Posterior cingulate gyrus (tissue), 11 donors: ENCODE measurements at places on chromosomes 11 and 22.

DNA sequence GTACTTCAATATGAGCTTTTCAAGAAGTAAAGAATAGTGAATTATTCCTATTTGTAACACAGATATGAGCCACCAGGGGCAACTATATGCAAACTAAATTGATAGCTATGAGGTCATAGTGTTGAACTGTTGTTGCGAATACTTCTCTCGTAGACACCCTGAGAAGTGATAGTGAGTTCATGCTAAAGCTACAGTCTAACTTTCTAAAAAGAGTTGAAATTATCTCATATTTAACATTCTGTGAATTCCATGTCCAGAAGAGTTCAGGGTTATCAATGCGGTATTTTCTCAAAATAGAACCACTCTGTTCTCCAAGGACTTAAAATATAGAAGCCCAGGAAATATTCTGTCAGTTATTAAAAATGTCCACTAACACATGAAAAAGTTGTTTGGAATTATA is 185.4 kb downstream of the AASDHPPT start:
- DNase-seq: no peak

DNA sequence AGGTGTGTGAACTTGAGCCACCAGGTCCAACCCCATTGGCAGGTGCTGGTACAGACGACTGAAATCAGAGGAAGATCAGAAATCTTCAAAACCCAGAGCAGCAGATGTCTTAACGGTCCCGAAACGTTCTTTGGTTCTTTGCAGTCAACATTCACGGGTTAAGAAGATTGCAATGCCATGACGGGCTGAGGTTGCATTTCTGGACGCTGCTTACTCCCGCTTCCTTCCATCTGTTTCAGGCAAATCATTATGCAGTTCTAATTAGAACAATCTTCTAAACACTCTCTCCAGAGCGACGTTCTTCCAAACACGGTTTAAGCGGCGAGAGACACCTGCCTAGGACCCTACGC is 492 bp upstream of the LUZP2 start:
- no peak for DNase-seq

GRCh38 chr11:47438721-47439120 is 10.2 kb downstream of the RAPSN start:
- DNase-seq: no peak

- DNase-seq: no peak
Observed at GRCh38 chr11:17976651-17977050, 36.2 kb downstream of the SERGEF start.

GRCh38 chr11:120658071-120658423 is 146.5 kb downstream of the GRIK4 start:
- DNase-seq: no peak

DNA sequence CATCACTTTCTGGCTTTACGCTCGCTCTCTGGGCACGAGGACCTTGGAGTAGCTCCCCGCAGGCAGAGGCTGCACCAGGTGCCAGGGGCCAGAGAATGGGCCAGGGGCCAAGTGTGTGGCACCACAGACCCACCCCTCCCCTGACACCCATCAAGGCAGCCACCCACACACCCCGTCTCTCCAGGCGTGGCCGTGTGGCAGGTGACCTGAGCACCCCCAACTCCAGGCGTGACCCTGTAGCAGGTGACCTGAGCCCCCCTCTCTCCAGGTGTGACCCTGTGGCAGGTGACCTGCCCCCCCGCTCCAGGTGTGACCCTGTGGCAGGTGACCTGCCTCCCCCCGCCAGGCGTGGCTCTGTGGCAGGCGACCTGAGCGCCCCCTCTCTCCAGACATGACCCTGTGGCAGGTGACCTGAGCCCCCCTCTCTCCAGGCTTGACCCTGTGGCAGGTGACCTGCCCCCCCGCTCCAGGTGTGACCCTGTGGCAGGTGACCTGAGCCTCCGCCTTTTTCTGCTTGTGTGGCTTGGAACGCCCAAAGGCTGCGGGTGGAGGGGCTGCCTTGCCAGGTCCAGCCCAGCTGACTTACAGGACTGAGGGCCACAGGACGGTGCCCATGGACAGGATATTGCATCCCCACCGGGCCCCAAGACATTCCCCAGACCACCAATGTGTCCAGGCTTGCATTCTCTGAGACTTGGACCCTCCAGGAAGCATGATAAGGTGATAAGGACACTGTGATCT is 667.2 kb downstream of the BRD1 start:
- DNase-seq: peak; percentile 32

GRCh38 chr22:39348909-39349505 is 784 bp upstream of the SYNGR1 start:
- DNase-seq: peak; percentile 92

GRCh38 chr22:23093051-23093788 is 22.9 kb downstream of the GNAZ start:
- DNase-seq: no peak

GRCh38 chr11:83836883-83837654 is 550.9 kb upstream of the CCDC90B start:
- peak; percentile 29 for DNase-seq

DNA sequence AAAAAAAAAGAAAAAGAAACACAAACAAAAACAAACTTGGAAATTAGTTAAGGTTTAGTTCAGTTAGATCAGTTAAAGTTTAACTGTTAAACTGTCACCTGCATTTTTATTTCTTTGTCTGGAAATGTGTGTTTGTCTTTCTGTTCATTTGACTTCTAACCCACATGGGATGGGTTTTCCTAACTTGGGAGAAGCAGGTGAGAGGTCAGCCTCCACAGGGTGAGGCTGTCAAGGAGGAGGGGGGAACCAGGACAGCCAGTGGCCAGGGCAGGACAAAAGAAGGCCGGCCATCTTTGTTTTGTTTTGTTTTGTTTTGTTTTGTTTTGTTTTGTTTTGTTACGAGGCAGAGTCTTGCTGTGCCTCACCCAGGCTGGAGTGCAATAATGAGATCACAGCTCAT is 13.4 kb upstream of the GCAT start:
- DNase-seq: no peak

DNA sequence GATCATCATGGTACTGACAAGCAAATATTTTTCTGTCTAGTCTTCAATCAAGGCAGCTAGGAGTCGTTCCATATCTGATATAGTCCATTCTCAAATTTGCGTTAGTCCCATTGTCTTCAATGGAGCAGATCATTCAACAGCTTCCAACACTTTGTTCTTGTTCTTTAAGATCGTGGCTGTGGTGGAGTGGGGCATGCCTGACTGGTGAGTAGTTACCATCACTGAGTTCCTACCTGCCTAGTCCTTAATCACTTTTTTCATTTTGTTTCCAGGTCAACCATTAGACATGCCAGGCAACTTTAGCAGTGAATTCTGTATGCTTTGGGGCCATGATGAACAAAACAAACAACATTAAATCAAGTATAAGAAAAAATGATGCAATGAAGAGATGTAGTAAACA is 693.1 kb upstream of the KIRREL3 start:
- no peak for DNase-seq

- no peak for DNase-seq
Observed at GRCh38 chr22:35727436-35727835, 9.8 kb downstream of the APOL5 start.

- DNase-seq: no peak
Observed at GRCh38 chr22:50581031-50581949, 1.4 kb downstream of the CHKB start.

DNA sequence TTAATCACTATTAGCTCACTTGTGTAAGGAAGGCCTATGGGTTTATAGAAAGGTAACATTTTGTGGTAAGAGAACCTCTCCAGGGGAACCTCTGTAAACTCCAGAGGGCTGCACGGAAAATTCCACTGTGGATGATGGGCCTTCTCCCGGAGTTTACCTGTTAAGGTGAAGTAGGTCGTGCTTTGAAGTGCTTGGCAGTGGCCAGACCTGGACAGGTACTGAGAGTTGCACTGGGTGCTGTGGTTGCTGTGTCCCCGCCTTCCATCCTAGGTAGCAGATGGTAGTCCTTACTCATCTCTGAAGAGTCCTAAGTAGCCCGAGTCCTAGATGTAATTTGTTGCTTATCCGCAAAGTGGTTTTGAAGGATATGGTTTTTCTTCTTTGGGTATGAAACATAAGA is 133.4 kb downstream of the TEAD1 start:
- no peak for DNase-seq

- no peak for DNase-seq
Observed at GRCh38 chr11:104926771-104927611, 28.7 kb upstream of the CASP12 start.

DNA sequence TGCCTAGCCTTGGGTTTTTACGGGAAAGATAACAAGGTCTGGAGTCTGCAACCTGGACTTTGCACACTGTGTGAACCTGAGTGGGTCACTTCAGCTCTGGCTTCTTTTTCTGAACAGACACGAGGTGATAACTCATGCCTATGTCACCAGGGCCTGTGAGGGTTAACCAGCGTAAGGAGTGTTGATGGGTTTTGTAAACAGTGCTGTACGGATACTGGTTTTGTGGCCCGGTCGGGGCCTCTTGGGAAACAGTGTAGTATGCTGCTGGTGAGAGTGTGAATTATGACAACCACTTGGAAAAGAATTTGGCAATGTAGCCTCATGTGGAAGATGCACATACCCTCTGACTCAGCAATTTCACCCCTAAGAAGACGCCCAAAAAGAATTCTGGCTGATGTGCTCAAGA is 266.8 kb downstream of the MN1 start:
- no peak for DNase-seq

- no peak for DNase-seq
Observed at GRCh38 chr11:9073466-9074225, 17.8 kb downstream of the SCUBE2 start.

DNA sequence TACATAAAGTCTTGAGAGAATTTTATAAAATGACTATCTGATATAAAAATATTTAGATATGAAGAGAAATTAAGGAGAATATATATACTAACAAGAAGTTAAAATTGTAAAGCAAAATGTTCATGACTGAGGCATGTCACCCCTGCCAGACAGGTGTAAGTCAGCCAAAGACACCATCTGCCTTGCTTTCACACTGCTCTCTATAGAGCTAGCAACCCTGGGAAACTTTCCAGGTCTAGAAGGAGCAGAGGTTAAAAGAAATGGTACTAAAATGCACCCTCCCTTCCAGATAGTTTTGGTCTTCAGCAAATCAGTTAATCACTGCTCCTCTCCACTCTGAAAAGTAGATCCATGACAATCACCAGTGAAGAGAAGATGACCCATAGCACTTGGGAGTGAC is 16.5 kb downstream of the PPP2R1B start:
- no peak for DNase-seq

- DNase-seq: no peak
Observed at GRCh38 chr22:41757502-41757901, 43.0 kb upstream of the CCDC134 start.

DNA sequence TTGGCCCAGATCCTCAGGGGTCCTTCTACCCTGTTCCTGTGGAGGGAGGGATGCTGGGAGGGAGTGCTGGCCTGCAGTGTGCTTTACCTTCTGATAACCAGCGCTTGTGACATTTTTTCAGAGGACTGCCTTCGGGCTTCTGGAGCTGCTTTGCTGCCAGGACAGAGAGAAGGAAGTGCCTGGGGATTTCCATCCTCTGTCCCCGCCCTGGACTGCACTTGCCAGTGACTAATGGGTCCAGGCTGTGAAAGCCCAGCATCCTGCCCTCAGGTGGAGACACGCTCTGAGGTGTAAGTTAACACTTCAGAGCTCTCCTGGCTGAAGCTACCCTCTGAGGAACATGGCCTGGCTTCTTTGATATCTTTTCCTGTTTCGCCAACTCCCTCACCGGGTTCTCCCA is 158.7 kb upstream of the SYT13 start:
- no peak for DNase-seq

DNA sequence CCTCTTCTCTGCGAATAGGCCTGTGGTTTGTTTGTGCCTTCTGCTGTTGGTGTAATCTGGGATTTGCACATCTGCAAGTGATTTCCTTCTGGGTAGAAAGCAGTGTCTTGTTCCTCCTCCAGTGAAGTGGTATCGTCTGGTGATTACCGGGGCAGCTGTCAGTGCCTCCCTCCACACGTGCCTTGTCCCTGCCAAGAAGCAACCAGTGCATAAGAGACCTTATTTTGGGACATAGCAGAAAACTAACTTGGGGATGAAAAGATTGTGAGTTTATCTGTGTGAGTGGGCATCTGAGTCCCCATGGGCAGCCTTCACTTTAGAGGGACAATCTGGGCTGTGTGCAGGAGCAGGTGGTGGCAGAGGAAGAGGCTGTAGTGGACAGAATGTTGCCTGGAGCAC is 71.5 kb upstream of the SORL1-AS1 start:
- DNase-seq: peak; percentile 72

- no peak for DNase-seq
Observed at GRCh38 chr22:42258126-42258525, 12.3 kb downstream of the TCF20 start.

GRCh38 chr11:6570691-6571427 is 32.6 kb downstream of the RRP8 start:
- DNase-seq: no peak

DNA sequence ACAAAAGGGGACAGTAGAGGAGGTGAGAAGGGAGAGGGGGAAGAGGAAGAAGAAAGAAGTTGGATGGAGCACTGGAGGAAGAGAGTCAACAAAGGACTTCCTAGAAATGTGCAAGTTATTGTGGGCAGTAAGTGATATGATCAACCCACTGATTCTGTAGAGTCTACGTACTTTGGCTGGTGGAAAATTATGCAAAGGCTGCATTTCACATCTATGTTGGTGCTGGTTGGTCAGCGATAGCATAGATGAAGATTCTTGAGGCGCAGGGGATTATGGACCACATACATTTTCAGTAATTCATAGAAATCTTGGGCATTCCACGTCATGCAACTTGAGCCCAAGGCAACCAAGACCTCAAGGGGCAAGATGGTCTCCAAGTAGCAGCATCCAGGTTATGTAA is 12.6 kb upstream of the BIRC3 start:
- no peak for DNase-seq

DNA sequence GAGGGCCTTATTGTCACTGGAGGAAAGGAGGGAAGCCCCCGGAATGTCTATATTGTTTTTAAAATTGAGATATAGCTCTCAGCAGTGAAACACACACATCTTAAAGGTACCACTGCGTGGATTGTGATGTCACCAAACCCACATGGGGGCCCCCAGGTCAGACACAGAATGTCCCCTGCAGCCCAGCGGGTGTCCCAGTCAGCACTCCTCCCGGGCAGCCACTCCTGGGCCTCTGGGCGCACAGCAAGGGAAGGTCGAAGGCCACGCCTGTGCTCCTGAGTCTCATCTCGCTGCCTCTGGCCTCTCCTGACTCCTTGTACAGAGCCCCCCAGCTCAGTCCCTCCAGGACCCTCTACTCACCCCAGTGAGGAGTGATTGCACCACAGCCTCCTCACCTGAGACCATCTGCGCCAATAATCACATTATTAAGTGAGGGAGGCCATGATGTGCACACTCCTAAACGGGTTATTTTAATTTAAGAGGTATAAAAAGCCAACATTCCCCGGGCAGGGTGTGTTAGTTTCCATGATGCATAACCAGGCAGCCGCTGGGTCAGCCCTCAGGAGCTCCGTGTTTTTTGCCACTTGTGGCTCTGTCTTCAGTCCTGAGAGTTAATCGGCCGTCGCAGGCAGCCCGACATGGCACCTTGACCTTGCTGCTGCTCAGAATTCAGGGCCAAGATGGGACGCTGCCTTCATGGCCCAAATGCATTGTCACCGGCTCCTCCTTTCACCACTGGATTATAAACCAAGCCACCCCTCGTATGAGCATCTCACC is 1089.3 kb downstream of the BRD1 start:
- no peak for DNase-seq

GRCh38 chr11:64362339-64362738 is 3.4 kb downstream of the RPS6KA4 start:
- no peak for DNase-seq
